ENCODE measurements at places on chromosomes 1 and 21.

DNA sequence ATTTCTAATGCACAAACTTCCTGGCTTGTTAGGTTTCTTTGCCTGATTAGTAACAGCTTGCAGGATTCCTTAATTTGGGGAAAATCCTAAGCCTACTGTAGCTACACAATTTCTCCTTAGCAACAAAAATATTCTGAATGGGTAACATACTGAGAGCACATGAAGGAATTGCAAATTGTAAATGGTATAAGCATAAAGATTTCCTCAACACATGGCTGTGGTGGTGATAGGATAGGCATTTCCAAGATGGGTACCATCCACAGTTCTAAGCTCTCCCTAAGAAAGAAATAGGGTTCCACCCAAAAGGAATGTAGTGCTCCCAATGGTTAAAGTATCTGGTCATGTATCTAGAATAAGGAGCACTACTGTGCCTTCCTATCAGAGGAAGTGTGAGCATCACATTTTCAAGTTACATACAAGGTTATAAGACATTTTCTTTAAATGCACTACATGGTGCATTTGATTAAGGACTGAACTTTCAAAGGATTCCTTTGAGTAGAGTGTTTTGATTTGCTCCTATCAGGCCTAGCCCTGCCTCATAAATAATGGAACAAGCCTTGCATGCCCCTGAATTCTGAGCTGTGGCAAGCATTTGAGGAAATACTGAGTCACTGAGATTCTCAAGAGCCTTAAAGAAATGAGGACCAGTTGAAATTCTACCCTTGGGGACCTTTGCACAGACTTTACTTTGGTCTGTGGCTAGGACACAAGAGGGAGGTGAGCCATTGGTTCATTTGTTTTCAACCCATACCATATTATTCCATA, 286.4 kb downstream of the PTBP2 start:
- no peak for DNase-seq

DNA sequence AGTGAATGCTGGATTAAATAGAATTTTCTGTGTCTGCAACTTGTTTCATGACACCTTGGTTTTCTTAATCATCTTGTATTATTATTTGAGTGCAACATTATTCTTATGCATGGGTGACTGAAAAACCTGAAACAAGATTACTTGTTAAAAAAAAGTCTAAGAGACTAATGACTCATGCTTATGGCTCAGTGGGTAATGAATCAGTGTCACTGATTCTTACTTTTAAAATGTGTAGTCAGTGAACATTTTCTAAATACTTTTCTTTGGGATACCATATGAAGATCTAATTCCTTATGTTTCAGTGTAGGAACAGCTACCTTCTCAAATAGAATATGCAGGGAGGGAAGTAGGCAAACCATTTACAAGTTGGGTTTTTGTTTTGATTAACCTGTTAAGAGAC, 65.5 kb downstream of the PRKAA2 start:
- DNase-seq = no peak

GRCh38 chr1:197911111-197911856, 5.9 kb upstream of the LHX9 start:
- DNase-seq = no peak

DNA sequence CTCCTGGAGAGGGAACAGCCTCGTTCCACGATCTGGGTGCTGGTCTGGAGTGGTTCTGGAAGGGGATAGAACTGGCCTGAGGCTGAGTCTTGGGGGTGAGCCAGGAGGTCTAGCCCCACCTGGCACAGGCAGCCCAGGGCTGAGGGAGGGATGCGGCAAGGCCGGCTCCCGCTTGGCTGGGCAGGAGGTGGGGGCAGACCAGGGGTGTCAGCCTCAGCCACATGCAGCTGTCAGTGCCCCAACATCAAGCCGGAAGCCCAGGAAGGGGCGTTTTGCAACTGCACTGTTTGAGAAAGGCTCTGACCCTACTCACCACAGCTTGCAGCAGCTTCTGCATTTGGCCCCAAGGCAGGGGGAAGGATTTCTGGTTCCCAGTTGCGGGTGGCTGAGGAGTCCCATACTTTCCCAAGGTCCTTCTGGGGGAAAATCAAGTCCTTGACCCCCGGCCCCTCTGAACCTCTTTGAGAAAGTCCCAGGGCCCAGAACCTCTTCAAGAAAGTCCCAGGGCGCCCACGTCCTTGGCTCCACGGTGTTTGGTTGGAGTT, 2.0 kb downstream of the EFHD2 start:
- DNase-seq = no peak

- DNase-seq = no peak
These were observed 112.7 kb downstream of the SIPA1L2 start for GRCh38 chr1:232517204-232517603.

DNA sequence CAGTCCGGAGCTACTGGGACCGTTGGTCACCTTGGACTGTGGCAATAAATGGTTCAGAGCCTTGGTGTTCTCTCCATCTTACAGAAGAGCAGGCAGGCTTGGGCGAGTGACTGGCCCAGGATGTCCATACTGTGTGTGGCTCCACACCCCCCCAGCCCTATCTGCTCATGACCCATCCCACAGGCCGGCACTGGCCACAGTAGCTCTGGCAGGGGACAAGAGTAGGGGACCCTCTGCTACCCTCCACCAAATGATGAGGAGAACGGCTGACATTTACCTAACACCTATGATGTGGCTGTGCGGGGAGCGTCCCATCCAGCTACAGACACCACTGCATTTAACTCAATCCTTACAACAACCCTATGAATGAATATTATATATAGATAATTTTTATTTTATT, 13.3 kb downstream of the LDLRAD2 start:
- no peak for DNase-seq

DNA sequence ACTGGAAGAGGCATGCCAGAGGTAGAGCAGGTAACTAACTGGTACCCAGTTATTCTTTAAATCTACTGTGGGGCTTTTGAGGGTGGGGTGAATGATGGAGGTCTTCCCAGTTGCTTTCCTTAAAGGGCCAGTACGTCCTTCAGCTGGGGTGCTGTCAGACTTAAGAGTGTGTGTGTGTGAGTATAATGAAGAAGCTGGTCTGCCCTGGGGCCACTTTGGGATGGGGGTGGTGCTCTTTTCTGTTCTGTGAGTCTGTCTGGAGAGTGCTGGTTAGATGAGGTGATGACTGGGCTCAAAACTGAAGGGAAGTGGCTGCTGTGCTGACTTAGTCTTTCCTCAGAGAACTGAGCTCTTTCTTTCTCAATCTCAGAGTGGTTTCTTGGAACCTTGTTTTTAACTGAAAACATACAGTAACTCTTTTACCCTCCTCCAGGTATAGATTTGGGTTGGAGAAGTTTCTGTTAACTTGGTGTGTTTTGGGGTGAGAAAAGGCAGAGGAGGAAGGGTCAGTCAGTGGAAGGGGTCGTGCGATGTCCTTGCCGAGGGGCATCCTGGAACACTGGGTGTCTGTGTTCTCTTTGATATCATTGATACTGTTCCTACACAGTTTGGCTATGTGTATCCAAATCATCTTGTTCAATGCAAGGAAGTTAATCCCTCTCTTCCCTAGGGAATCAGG, 746 bp downstream of the MACF1 start:
- DNase-seq = no peak

DNA sequence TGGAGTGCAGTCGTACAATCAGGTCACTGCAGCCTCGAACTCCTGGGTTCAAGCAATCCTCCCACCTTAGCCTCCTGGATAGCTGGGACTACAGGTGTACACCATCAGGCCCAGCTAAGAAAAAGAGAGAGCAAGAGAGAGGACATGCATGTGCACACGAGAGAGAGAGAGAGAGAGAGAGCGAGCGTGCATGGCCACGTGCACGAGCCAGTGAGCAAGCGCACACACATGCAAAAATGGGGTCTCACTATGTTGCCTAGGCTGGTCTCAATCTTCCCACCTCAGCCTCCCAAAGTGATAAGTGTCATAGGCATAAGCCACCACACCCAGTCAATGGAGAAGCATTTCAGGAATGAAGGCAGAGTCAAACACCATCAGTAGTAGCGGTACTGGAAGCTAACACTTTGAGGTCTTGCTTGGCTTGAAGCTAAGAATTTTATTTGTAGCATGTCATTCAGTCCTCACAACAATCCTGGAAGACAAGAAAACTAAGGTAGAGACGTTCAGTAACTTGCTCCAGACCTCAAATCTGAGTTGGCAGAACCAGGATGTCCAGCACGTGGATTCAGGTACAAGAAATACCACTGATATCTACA, 14.5 kb downstream of the GNB1 start:
- DNase-seq = no peak

DNA sequence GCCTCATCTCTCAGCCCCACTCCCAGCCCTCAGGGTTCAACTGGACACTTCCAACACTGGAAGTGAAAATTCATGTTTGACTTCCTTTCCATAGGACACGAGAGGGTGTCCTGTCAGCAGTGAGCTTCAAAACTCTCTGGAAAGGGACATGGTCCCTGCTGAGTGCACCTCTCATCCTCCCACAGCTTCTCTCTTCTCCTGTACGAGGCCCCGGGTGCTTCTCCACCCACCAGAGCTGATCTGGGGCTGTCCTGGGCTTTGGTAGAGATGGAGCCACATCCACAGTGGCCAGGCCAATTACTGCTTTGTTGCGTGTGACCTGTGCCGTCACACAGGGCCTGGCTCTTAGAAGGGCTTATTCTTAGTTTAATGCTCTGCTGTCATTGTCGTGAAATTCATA, 182.3 kb downstream of the RRAGC start:
- no peak for DNase-seq

- DNase-seq = no peak
These were observed 106.7 kb downstream of the MIS18A start for GRCh38 chr21:32172106-32172505.

DNA sequence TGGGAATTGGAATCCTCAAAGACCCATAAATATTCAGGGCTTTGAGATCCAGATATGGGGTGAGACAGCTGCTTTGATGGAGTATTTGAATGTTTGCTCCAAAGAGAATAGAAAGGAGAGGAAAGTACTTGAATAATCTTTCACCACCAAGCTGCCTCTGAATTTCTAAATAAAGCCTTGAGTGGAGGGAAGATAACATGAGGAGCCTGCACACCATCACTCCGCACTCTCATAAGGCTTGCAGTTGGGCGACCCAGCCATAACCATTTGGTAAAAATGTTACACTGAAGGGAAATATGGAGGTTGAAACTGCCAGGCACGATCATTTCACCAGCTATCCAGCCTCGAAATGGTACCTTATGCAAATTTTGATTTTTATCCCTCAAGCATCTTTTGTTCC, 38.4 kb downstream of the VCAM1 start:
- no peak for DNase-seq

DNA sequence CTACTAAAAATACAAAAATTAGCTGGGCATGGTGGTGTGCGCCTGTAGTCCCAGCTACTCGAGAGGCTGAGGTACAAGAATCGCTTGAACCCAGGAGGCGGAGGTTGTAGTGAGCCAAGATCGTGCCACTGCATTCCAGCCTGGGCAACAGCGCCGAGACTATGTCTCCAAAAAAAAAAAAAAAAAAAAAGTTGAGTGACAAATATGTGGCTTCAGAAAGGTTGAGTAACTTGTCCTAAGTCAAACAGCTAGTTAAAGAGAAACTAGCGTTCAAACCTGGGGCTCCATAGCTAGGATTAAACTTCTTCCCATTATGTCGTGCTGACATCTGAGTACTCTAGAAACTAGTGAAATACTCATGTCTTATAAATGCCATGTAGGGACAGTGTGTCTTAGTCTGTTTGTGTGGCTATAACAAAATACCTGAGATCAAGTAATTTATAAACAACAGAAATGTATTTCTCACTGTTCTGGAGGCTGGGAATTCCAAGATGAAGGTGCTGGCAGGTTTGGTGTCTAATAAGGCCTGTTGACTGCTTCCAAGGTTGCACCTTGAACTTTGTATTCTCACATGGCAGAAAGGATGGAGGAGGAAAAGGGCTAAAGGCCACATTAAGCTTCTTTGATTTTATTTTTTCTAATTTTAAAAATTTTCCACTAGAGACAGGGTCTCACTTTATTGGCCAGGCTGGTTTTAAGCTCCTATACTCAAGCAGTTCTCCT, 12.0 kb downstream of the AK4 start:
- no peak for DNase-seq

- no peak for DNase-seq
These were observed 1.4 kb upstream of the PADI6 start for GRCh38 chr1:17370618-17371017.

DNA sequence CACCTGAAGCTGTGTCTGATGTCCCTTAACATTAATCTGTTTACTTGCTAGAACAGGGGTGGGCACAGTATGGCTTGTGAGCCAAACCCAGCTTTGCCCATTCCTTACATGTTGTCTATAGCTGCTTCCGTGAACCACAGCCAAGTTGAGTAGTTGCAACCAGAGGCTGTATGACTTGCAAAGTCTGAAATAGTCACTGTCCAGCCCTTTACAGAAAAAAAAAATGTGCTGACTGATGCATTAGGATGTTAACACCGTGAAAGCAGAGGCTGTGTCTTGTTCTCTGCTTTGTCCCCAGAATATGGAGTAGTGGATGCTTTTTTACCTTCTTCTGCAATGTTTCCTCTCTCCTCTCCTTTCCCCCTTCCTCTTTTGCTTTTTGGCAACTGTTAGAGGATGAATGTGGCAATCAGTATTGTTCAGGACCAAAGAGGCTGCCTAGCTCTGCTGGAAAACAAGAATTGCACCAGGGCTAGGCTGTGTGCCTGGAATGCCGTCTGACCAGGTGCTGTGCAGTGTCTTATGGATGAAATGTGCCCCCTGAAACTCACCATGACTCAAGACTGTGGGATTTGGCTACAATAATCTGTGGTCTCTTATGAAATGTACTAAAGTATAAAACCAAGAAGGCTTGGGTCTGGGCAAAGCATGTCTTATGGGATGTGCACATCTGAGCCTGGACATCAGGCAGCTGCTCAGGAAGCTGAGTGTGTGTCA, 79.6 kb upstream of the GCLM start:
- DNase-seq = no peak

GRCh38 chr1:113125517-113125916, 52.5 kb downstream of the LRIG2 start:
- no peak for DNase-seq

- DNase-seq = no peak
These were observed 51.6 kb downstream of the GNG4 start for GRCh38 chr1:235597867-235598553.

DNA sequence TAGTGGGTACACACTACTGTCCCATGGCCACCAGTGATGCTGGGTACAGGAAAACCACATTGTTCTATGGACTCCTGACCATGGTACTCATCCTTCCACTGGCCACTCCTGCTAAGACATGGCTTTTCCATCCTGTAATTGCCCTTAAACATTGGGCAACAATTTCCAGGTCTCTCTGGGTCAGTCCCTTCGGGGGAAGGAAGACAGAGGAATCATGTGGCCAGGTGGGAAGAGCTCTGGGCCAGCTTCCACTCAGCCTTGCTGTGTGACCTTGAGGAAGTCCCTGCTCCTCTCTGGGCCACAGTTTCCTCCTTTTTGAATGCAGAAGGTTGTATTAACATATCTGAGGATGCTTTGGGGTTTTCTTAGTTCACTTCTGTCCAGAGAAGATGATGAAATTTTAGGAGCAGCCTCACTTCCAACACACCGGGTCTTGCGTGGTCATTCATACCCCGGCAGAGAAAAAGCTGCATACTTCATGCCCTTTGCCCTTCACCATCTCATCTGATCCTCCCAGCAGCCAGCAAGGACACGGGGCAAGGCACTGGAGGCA, 50.8 kb downstream of the SRRM1 start:
- DNase-seq = no peak

GRCh38 chr21:44973598-44973997, 33.8 kb downstream of the SLX9 start:
- DNase-seq = no peak
